ENCODE measurements at places on chromosomes 11 and 22.
A peak's percentile ranks its signal among the peaks of the same experiment; 100 is the strongest.

DNA sequence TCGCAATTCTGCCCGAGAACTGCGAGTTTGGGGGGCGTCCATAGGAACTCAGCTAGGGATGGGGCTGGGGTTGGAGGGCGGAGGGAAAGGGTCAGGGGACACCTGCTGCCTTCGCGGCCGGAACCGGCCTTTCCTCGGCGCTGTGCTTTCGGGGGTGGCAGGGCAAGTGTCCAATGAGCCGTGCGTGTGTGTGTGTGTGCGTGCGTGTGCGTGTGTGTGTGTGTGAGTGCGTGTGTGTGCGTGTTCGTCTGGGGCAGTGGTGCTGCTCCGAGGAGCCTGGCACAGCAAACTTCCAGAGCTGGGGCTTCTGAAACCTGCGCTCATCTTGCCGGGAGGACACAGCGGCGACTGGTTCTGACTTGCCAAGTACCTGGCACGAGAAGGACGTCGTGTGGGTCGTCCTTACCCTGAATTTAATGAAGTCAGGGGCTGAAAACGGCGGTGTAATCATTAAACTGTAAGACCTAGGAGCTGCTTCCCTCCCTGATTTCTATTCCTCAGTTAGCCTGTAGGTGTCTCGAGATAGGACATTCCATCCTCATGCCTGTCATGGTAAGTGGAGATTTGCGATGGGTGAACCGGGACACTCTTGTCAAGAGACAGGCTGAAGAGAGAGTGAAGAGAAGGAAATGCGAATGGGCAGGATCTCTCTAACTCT is 27.0 kb upstream of the AMOTL1 start:
- peak; percentile 42 for DNase-seq

- DNase-seq = no peak
Measured at GRCh38 chr11:8222820-8223512, 40.7 kb downstream of the LMO1 start.

DNA sequence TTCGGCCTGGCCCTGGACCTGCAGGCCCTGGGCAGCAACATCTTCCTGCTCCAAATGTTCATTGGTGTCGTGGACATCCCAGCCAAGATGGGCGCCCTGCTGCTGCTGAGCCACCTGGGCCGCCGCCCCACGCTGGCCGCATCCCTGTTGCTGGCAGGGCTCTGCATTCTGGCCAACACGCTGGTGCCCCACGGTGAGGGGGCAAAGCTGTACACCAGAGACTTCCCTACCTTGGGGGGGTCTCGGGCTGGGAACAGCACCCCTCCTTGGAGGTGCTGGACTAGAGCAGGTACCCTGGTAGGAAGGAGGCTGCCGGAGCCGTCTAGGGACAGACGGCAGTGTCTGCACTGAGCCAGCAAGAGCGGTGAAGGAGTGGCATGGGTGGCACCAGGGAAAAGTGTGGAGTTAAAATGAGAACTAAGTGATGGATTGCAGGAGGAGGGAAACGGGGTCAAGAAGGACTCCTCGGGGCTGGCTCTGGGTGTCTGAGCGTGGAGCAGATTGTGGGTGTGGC is 8.7 kb downstream of the SLC22A12 start:
- DNase-seq = no peak

GRCh38 chr22:17250380-17251082 is 31.3 kb upstream of the ADA2 start:
- no peak for DNase-seq

DNA sequence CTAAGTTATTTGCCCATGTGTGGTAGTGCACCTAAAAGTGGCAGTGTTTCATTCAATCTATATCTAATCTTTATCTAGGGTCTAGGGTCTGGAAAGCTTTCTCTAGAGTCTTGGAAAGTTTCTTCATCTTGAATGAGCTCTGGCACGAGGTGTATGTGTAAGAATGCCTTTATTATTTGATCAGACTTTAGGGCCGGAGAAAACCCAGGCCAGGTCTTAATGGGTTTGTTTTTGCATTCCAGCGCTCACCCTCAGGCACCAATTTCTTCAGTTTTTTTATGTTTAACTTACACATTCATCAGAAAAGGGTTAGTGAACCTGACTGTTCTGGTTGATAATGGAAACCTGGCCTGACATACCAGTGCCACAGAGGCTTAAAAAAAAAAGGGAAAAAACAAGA is 68.3 kb upstream of the SLN start:
- DNase-seq = no peak

DNA sequence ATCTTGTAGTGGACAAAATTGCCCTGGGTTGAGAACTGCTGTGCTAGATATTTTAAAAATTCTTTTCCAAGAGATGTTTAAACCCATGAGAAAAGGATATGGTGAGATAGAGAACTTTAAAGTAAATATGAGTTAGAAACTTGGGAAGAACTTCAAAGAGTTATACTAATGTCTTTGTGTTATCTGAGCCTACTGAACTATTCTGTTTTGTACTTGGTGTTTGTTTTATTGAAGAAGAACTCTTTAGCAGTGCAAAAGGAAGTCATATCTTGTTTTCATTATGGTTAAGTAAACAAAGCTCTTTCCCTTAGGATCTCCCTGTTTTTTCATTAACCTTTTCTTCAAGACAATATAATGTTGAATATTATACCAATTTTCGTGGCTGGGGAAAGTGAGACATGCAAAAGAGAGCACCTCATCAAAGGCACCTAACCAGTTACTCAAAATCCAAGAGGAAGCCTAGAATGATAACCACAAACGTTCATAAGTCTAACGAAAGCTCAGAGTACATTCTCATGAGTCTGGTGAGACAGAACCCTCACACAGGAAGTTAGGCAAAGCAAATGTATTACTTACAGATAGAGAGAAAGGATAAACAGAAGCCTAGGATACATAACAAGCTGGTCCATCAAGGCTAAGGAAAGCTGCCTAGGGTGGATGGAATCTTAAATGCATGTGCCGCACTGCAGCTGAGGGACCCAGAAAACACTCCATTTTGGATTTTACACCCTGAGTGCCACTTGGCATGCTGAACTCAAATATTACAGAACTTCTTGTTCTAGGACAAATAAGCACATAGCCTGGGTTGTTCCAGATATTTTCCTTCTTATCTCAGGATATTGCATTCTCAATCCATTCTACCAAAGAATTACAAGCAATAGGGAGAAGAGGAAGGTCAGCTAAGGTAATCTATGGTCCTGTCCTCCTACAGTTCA is 112.5 kb upstream of the ANO3 start:
- DNase-seq = no peak

DNA sequence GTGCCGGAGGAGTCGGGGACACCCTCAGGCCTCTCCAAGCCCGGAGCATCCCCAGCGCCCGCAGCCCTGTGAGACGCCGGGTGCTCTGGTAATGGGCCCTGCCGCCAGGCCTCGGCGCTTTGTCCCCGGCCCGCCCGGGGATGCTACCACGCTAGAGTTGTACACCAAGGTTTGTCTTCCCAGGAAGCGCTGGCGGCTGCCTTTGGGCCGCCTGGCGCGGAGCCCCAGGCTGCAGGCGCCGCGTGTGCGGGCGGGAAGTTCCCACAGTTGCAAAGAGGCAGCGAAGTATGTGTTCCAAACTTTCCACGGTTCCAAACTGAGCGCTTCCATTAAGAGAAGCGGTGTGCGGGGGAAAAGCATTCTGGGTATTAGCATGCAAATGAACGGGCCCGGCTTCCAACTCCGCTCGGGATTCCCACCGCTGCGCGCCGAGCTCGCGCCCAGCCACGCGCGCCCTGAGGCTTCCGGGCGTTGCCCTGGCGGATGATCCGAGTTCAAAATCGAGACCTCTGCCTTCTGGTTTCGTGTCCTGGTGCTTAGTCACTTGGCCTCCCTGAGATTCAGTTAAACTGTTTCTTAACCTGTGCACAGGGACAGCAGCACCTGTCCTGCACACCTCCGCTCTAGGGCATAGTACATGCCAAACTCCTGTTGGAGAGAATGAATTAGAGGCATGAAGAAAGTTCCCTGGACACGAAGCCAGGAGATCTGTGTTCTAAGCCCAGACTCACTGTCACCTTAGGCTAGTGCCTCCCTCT is 1.3 kb upstream of the PATZ1 start:
- DNase-seq = peak; percentile 66

DNA sequence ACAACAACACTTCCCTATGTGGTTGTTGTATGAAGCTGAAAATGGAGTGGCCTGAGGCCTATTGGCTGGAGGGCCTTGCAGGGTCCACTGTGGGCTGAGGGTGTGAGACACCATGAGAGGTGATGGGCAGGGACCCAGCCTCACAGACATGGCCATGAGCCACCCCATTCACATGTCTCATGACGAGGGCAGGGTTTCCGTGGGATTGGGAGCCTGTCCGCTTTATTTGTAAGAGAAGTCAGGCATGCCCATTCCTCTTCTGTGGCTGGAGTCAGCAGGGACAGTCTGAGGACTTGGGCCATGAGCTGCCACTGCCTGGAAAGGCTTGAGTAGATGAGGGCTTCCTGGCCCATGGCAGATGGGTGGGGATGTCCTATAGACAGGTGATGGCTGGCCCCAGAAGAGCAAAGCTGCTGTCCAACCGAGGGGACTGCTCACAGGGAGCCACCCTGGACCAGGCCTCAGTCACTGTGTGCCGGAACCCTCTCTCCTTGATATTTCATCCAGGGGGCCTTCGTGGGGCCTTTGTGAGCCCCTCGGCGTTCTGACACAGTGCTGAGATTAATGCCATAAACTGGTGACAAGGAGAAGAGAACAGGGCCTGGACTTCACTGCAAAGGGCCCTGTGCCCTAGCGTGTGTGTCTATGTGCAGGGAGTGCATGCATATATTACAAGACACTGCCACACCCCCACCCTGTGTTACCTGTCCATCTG is 971.9 kb downstream of the BRD1 start:
- no peak for DNase-seq

DNA sequence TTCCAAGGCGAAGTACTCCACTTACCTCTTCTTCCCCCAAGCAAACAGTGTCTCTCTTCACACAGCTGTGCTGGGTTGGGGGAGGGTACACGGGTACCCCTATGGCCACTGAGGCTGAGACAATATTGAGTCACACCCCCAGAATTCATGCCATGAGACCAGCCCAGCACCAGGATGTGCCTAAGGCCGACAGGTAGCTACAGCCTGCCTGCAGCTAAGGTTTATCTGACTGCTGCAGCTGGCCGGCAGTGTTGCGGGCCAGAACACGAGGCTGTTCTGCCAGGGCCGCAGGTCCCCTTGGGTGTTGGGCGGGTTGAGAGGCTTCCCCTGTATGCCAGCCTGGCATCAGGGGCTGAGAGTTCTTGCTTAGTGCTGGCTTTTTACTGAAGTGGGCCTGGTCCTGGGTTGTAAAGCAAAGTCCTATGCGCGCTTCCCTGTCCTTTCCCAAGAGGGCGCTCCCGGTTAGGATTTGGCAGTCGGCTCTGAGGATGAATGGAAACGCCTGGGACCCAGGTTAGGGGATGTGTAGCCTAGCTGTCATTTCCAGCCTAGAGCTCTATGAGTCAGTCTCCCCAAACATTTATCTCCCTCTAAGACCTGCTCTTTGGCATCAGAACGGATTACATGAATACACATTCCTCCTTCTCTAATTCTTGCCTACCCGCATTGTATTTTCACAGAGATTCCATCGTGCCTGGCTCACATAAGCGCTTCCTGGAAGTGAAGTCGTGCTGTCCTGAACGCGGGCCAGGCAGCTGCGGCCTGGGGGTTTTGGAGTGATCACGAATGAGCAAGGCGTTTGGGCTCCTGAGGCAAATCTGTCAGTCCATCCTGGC is 7.1 kb downstream of the USP18 start:
- peak; percentile 56 for DNase-seq

DNA sequence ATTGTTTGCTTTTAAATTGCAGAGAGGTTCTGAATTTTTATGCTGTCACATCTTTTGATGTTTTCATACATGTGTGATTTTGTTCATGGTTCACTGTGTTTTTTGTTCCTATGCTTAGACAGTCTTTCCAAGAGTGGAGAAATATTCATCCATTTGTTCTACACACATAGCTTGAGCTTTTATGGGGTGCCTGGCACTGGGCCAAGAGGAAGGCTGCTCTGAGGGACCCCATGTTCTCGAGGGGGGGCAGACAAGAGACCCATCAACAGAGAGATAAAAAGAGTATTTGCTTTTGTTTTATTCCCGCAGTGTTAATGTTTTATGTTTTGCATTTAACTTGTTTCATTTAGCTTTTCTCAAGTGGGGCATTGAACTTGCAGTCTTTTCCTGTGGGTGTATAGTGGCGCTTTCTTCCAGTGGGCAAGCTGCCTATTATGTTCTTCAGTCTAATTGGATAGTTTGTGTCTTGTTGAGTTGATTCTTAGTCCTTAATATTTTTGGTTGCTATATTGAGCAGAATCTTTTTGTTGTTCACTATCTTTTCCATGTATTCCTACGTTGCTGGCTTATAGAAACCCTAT is 57.7 kb downstream of the CABIN1 start:
- no peak for DNase-seq

- DNase-seq = no peak
Measured at GRCh38 chr11:75313513-75314272, 37.8 kb downstream of the ARRB1 start.

DNA sequence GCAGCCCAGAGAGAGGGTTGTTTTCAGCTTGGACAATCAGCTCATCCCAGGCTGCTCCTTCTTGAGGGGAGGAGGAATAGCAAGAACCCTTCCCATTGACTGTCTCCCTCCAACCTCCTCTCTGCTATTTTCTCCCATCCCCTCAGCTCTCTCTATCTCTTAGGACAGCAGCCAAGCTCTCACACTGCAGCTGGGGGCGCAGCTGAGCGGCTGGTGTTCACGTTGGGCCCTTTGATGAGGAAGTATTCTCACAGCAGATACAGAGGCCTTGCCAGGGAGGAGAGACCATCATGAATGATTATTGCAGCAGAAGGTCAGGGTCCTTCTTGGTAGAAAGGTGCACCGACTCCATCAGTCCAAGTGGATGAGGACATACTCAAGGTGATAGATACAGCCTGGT is 26.5 kb upstream of the CADM1 start:
- DNase-seq = no peak

DNA sequence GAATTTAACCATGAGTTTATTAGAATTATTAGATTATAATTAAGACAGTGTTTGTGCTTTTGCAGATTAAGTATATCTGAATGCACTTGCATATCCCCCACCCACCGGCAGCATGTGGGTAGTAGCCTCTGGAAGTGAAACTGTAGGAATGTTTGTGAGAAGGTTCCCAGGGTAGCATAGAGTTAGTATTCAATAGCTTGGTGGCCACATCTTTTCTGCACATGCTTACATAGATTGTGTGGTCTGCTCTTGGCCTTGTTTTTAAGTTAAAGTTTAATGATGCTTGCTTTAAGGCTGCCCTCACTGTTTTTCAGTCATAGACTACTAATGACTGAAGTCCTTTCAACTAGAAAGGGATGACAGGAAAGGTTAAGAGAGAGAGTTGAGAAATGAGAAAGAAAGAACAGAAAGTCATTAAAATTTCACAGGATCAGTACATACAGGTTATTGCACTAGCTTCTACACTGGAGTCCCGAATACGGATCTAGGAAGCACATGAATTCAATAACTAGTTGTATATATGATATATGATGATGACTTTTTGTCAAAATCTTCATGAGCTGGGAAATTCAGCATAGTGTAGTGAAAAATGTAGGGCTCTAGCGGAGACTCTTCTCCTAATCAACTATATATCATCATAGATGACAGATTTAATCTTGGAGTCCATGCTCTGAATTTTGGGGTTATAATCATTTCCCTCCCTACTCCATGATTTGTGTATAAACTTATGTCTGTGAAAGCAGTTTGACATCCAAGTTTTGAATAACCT is 137.1 kb downstream of the ARHGAP42 start:
- DNase-seq = no peak

GRCh38 chr11:26841818-26842473 is 120.1 kb upstream of the SLC5A12 start:
- DNase-seq = no peak

All from left renal pelvis (tissue), 4 donors.